OCI-LY7 (cell line): ENCODE measurements at places on chromosomes 1 and 21.

GRCh38 chr1:113930499-113931161 is 1.5 kb downstream of the HIPK1 start:
- peak; percentile 45 for DNase-seq

GRCh38 chr1:12063141-12064072 is at the start of gene TNFRSF8:
TSS of gene TNFRSF8 (plus strand) at chr1:12063303. CDS start at chr1:12063599, 296 bp downstream.
- DNase-seq, result no peak

- DNase-seq, result no peak
Measured at GRCh38 chr1:42137766-42138165, 15.4 kb upstream of the GUCA2B start.

DNA sequence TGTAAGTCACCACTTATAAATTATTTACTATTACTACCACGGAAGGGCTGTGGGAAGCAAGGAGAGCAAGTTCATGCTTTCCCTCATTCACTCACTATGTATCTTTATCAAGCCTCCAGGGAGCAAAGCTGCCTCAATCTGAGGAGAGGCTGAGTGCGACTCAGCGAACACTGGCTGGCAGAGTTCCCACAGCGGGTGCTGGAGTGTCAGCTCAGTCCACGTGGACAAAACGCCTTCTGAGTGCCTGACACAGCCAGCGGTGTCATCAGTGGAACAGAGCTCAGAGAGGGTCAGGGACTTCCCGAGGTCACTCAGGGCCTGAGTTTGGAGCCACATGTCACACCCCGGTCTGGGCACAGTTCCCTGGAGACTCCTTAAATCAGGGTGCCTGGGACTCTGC is 16.9 kb downstream of the MATN1 start:
- DNase-seq, result no peak

DNA sequence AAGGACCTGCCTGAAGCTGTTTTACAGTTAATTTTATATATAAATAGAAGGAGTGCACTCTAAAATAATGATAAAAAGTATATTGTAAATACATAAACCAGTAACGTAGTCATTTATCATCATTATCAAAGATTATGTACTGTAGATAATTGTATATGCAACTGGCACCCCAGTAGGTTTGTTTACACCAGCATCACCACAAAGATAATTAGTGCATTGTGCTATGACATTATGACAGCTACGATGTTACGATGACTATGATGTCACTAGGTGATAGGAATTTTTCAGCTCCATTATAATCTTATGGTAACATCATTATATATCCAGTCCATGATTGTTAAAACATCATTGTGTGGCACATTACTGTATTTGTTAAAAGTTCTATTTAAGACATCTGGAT is 185.2 kb downstream of the LBR start:
- no peak for DNase-seq

GRCh38 chr1:31010086-31010989 is 55.2 kb downstream of the PUM1 start:
- DNase-seq, result no peak

GRCh38 chr21:31667132-31667531 is 7.6 kb downstream of the SOD1 start:
- DNase-seq, result no peak

DNA sequence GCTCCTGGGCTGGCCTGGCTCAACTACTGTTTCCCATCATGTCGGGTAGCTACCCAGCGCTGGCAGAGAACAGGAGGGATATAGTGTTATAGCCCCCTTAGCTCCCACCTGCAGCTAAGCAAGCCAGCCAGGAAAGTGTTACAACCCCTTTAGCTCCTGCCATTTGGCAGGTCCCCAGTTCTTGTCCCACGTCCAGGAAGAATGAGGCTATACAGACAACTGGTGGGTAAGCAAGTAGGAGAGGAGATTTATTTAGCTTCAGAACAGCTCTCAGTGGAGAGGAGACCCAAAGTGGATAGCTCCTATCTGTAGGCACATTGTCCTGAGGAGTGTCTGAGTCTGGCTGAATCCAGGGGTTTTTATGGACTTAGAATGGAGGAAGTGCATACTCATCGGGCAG is 741.1 kb upstream of the B3GALT2 start:
- DNase-seq, result peak; percentile 4
